ENCODE measurements at places on chromosomes 7 and 10. TPM values are rescaled to one million over a fixed set of nuclear protein-coding genes. Genes with fewer than 3 reads are reported as not detected.

DNA sequence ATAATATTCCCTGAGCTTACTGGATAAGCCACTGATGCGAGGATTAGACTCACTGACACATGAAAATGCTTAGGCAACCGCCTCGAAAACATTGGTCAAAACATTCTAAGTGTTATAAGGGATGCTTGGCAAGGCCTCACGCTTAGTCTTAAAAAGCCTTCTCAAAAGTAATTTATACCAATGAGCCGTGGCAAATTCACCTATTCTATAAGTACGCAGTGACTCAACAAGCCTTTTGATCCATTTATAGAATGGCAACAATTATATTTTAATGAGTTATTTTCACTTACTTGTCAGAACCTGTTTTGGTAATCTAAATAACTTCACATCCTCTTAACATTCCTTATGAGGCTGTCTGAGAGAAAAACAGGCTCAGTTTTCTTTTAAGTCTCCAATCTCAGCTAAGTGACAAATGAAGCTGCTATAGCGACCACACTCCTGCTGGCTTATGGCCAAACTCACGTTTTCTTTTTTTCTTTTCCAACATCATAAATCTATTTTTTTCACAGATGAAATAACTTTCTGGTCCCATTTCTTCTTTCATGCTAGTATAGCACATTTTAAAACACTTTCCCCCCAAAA, 121.2 kb upstream of the AFAP1L2 start:
- DNase-seq, result no peak

The CADPS2 gene
- not detected for total RNA-seq

- no peak for DNase-seq
Observed at GRCh38 chr7:50404392-50404791, 45.8 kb downstream of the FIGNL1 start.

GRCh38 chr10:49541762-49542161, 2.8 kb upstream of the ERCC6 start:
- no peak for DNase-seq

The IFIT1B gene
- total RNA-seq, result not detected

GRCh38 chr7:117274951-117275350, 47.9 kb downstream of the WNT2 start:
- no peak for DNase-seq

DNA sequence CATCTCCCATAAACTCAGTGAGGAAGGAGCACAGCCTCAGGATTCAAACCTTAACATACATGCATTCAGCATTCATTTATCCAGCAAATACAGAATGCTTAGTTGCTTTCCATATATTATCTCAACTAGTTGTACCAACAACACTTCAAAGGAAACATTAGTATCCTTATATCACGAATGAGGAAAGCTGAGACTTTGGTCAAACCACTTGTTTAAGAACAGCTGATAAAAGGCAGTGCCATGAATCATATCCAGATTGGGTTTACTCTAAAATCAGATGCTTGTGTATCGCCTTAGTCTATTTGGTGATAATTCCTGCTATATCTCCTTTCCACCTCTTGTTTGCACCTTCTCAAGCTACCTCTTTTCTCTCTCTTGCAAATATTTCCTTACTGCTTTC, 1.9 kb upstream of the CPED1 start:
- DNase-seq, result no peak

DNA sequence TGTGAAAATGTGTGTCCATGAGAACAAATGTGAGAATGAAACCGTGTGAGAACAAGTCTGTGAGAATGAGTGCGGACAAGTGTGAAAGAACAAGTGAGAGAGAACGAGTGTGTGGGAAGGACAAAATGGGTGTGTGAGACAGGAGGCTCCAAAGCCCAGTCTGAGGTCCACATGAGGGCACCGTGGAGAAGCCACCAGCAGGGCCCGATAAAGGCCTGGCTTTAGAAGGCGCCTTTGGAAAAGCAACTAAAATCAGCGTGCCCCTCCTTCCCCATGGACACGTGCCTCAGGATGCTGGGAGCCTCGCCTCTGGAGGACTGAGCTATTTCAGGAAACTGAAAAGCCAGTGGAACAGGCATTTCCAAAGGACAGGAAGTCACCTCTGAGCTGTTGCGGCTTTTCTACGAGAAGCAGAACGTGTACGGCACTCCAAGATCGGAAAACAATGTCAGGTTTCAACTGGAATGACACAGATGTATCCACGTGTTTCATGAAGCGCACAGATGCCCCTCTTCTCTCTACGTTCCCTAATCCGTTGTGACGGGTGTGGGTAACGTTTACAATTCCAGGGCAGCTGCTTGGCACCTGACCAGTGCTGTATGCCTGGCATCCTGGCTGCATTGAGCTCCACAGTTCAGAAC, 46.4 kb downstream of the ESYT2 start:
- no peak for DNase-seq

DNA sequence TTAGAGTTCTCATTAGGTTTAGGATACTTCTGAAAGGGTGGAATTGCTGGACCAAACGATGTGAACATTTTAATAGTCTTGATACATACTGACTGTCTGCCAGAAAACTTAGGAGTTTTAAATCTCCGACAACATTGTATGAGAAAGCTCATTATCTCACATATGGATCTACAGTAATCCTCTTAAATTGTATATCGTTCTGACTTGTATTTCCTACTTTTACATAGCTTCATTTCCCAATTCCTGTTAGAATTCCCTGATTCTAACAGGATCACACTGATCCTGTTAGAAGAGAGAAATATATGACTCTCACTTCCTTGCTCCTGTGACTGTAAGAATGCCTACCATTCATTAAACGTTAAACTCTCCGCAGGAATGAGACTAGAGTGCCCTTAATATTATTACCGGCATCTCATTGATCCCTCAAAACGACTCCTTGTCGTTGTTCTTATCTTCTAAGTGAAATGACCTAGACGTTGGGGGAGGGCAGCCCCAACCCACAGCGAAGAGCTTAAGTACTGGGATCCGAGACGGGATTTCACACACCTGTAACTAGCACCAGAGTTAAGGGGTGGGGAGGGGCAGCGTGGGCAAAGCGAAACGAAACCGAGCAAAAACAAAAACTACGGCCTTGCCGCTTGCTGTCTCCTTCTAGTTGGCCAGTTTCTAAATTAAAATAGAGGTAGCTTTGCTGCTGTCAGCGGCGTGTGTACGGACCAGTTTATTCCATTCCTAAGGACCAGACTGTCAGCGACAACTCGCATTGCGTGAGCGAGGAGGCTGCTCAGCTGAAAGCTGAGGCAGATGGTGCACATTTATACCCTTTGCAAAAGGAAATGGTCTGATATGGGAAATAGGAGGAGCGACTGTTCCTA, 678 bp upstream of the TMEM106B start:
- DNase-seq, result no peak

The VPS37D gene
- total RNA-seq, result 0.45 TPM

The PTPRN2 gene
- 4.5 TPM for total RNA-seq

The AOC1 gene
- total RNA-seq, result not detected

- DNase-seq, result no peak
Observed at GRCh38 chr10:53356616-53357349, 584.2 kb upstream of the MBL2 start.

GRCh38 chr10:86596266-86596665, 58.1 kb upstream of the OPN4 start:
- no peak for DNase-seq

DNA sequence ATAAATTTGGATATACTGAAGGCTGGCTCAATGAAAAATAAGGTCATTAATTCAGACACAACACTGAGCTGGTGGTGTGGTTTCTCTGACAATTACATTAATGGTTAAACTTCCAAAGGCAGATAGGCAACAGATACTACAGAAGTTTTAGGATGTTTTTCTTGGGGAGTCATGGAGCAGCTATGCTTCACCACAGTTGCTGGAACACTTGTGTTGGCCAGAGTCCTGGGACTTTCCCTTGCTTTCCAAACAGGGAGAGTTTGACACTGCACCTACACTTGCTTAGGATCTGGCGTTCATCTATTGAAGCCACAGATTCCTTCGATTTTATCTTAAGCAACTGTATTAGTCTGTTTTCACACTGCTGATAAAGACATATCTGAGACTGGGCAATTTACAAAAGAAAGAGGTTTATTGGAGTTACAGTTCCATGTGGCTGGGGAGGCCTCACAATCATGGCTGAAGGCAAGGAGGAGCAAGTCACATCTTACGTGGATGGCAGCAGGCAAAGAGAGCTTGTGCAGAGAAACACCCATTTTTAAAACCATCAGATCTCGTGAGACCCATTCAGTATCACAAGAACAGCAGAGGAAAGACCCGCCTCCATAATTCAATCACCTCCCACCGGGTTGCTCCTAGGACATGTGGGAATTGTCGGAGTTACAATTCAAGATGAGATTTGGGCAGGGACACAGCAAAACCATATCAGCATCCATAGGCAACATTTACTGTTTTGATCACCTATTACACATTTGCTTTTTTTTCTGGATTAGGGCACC, 27.8 kb upstream of the TMEM178B start:
- no peak for DNase-seq

The RNF133 gene
- total RNA-seq, result not detected

DNA sequence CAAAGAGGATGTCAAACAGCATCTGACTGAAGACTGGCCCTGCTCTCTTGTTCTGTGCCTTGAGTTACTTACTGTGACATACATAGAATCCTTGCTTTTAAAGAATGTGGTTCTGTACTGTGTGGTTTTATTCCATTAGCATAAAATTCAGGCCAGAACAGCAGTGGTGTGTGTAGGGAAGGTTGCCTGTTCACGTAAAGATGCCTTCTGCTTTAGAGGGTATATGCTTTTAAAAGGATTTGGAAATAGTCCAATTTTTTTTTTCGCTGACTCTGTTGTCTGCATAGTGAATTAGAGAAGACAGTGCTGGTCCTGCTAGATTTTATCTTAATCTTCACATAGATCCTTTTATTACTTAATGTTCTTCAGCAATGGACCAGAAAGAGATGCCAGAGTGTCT, 470.8 kb upstream of the SEMA3A start:
- DNase-seq, result no peak

The RAPGEF5 gene
- 0.72 TPM for total RNA-seq

The PLCE1 gene
- not detected for total RNA-seq

DNA sequence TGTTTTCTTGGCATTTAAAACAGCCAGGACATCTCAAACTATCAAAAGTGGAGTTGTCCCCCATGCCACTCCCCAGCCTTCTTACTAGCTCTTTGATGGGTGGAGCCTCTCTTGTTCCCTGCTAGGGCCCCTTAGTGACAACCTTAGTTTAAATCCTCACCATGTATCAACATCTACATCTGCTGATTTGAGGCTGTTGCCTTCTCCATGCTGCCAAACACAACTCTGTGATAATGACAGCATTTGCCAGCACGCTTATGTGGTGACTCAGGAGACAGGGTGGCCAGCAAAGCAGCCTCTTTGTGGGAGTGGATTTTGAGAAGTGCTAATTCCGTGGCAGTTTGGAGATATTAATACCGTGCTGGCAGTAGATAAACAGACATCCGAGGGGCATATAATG, 145.4 kb downstream of the LRRC4 start:
- DNase-seq, result no peak

The IL15RA gene
- 20.3 TPM for total RNA-seq

- no peak for DNase-seq
Observed at GRCh38 chr10:130660266-130660665, 524.1 kb downstream of the GLRX3 start.

The OGDHL gene
- total RNA-seq, result not detected

GRCh38 chr7:137734221-137734620, 112.6 kb downstream of the DGKI start:
- DNase-seq, result no peak

DNA sequence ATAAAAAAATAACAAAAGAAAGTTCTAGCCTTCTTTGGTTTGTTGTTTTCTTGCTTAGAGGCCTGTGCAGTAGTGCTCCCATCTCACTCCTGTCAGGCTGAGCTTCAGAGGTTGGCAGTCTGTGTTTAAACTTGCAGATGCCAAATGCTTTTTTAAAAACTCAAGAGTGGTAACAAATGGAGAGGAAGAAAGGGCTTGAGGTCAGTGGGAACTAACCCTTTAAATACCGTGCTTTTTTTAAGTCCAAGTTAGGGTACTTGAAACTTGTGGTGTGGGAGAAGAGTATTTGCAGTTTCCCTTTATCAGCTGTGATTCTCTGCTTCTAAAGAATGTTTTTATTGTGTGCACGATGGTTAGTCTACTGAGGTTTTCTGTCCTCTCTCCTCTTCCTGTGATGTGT, 29.4 kb downstream of the ZRANB1 start:
- no peak for DNase-seq

- no peak for DNase-seq
Observed at GRCh38 chr10:17665747-17666146, 21.8 kb downstream of the STAM start.

DNA sequence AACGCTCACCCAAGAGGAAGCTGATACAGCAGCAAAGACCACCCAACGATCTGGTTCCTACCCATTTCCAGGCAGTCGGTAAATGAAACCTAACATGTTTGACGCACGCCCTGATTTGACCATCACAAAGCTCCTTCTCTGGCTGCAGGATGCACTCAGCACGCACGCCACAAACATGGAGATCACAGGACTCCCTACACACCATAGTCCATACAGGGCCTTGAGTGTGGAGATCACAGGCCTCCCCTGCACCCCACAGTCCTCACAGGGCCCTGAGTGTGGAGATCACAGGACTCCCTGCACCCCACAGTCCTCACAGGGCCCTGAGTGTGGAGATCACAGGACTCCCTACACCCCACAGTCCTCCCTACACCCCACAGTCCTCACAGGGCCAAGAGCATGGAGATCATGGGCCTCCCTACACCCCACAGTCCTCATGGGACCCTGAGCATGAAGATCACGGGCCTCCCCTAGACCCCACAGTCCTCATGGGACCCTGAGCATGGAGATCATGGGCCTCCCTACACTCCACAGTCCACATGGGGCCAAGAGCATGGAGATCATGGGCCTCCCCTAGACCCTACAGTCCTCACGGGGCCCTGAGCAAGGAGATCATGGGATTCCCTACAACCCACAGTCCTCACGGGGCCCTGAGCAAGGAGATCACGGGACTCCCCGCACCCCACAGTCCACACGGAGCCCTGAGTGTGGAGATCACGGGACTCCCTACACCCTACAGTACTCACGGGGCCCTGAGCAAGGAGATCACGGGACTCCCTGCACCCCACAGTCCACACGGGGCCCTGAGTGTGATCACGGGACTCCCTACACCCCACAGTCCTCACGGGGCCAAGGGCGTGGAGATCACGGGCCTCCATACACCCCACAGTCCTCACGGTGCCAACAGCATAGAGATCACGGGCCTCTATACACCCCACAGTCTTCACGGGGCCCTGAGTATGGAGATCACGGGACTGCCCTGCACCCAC, 409.2 kb downstream of the DNAJB6 start:
- no peak for DNase-seq

GRCh38 chr10:86123715-86124114, 242.9 kb downstream of the GRID1 start:
- DNase-seq, result no peak

The SAMD9L gene
- 99.2 TPM for total RNA-seq

The DNAJC2 gene
- total RNA-seq, result 27.7 TPM

The LOXL4 gene
- not detected for total RNA-seq

The STEAP1 gene
- not detected for total RNA-seq

- no peak for DNase-seq
Observed at GRCh38 chr7:139471740-139472353, 11.6 kb downstream of the KLRG2 start.

DNA sequence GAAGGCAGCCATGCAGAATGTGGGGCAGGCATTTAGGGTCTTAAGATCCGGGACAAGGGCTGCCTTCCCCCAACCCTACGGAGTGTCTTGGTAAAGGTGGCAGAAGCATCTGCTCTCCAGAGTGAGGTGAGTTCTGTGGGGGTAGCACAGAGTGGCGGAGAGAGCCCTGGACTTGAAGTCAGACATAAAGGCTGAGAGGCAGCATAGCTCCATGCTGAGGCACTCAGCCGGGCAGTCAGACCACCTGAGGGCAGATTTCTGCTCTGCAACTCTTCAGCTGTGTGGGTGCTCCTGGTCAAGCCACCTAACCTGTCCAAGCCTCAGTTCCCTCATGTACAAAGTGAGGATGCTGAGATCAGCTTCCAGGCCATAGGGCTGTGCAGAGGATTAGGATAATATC, 81.0 kb downstream of the CRTAC1 start:
- DNase-seq, result no peak

The SLC26A5 gene
- 0.25 TPM for total RNA-seq

Measured in activated naive CD8-positive, alpha-beta T cell treated with anti-CD3 and anti-CD28 coated beads, Interleukin-2, amount 10 ng/mL, durations not matched to agents 7 days and 5 days (primary cell).